Aorta (tissue), 5 donors: ENCODE measurements at places on chromosomes 1 and 21. TPM values are rescaled to one million over a fixed set of nuclear protein-coding genes. Genes with fewer than 3 reads are reported as not detected.

DNA sequence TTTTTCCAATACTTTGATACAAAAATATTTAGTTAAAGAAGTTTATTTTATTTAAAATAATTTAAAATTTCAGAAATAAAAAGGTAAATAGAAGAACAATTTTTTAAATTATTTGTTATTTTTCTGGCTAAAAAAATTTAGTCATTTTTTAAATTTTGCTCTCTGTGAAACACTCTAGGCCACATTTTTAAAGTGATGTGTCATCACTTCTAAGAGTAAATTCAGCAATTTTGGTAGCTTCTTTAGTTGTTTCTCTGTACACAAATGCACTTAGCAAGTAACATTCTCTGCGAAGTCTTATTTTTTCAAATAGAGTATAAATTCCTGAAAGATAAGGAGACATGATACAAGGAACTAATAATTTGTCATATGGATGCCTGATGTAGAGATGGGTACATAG lies 760.0 kb upstream of the PRMT6 start:
- no peak for DNase-seq
- H3K27ac ChIP-seq = no peak overlapping the region
- H3K4me1 ChIP-seq = no peaks in the 10 kb centered on the region
- H3K4me3 ChIP-seq = no peak overlapping the region
- H3K36me3 ChIP-seq = no peaks in the 10 kb centered on the region

DNA sequence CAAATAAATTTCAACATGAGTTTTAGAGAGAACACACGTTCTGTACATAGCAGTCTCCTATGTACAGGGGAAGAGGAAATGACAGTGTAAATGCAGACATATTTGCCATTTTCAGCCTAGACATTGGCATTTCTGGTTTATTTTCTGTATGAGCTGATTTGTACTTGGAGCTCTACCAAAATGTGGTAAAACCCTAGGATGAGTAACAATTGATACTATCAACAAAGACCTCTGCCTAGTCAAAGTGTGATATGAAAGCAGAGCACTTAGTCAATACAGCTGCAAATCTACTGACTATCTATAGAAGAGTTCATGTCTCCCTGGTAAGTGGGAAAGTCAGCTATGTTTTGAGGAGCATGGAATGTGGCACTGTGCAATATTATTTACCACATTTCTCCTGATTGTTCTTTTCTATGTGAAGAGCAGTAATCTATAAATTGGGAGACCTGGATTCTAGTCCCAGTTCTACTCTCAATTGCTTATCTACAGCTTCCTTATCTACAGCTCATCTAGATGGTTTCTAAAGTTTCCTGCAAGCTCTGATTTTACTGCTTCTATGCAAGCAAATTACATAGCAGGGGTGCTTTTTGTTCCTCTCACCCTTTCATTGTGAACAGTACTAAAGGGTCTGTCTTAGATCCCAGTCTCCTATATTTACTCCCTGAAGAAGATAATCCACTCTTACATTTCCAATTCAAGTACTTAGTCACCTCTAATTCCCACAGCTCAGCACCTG lies 334.2 kb downstream of the NTNG1 start:
- no peak overlapping the region for H3K27ac ChIP-seq
- no peak for DNase-seq

DNA sequence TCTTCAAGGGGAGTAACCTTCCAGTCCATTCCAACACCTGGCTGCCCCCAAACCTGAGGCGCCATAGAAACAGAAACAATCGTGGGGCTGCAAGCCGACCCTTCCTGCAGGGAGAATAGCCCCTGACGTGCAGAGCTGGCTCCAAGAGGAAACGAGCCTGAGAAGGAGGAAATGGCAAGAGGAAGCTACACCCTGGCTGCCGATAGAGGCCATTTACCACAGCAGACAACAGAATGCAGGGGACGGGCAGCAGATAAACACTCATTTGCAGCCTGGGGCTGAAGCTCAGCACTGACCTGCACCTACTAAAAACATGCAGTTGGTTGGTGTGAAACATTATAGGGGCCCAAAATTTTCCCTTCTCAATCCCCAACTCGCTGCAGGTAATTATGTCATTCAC lies 8.7 kb upstream of the TDRD10 start:
- H3K27me3 ChIP-seq = no peaks in the 10 kb centered on the region
- DNase-seq = no peak
- no peak overlapping the region for H3K4me3 ChIP-seq
- no peaks in the 10 kb centered on the region for H3K36me3 ChIP-seq
- no peaks in the 10 kb centered on the region for H3K4me1 ChIP-seq

- no peaks in the 10 kb centered on the region for H3K27me3 ChIP-seq
- no peak overlapping the region for H3K27ac ChIP-seq
- no peaks in the 10 kb centered on the region for H3K36me3 ChIP-seq
- no peak overlapping the region for H3K4me3 ChIP-seq
- no peaks in the 10 kb centered on the region for H3K4me1 ChIP-seq
Measured at GRCh38 chr1:76209238-76209637, 134.7 kb downstream of the ST6GALNAC3 start.

GRCh38 chr1:226983247-226983991 lies 43.3 kb downstream of the COQ8A start:
- H3K27ac ChIP-seq = no peak overlapping the region
- no peak overlapping the region for H3K4me3 ChIP-seq
- peaks cover 2% of the 10 kb centered on the region for H3K36me3 ChIP-seq
- no peaks in the 10 kb centered on the region for H3K4me1 ChIP-seq
- H3K27me3 ChIP-seq = no peaks in the 10 kb centered on the region

DNA sequence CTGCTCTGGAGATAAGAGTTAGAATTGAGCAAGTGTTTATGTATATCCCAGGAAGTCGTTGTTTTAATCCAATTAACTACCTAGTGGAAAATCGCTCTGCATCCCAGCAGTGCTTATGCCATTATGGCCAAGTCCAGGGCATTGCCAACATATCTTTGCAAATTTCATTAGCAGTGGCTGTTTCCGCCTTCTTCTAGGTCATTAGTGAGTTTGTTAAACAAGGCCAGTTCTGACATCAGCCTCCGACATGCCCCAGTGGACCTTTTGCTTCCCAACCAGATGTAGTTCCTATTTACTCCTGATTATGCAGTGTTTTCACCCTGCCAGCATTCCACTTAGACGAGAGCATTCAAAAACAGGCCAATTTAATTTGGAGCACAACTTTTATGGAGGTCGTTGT lies 106.8 kb upstream of the FAM78B start:
- DNase-seq = no peak
- no peaks in the 10 kb centered on the region for H3K36me3 ChIP-seq
- no peak overlapping the region for H3K4me3 ChIP-seq
- H3K27me3 ChIP-seq = no peaks in the 10 kb centered on the region
- no peaks in the 10 kb centered on the region for H3K4me1 ChIP-seq

DNA sequence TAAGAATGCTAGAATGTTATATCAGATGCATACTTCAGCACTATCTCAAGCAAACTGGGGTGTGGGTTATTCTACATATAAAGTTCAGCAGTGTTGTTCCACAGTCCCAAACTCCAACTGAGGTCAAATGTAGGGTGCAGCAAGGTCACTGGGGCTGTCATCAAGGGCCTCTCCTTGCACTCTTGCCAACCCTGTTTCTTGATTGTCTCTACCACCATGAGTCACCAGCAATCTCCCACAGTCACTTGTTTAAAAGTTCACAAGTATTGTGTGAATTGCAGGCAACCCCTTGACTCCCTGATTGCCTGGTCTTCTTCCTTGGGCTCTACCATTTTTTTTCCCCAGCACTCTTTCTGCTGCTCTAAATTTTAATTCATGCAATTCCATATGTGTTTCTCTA lies 10.6 kb downstream of the METTL18 start:
- no peak overlapping the region for H3K27ac ChIP-seq
- H3K4me3 ChIP-seq = no peak overlapping the region
- DNase-seq = no peak
- H3K27me3 ChIP-seq = no peaks in the 10 kb centered on the region

DNA sequence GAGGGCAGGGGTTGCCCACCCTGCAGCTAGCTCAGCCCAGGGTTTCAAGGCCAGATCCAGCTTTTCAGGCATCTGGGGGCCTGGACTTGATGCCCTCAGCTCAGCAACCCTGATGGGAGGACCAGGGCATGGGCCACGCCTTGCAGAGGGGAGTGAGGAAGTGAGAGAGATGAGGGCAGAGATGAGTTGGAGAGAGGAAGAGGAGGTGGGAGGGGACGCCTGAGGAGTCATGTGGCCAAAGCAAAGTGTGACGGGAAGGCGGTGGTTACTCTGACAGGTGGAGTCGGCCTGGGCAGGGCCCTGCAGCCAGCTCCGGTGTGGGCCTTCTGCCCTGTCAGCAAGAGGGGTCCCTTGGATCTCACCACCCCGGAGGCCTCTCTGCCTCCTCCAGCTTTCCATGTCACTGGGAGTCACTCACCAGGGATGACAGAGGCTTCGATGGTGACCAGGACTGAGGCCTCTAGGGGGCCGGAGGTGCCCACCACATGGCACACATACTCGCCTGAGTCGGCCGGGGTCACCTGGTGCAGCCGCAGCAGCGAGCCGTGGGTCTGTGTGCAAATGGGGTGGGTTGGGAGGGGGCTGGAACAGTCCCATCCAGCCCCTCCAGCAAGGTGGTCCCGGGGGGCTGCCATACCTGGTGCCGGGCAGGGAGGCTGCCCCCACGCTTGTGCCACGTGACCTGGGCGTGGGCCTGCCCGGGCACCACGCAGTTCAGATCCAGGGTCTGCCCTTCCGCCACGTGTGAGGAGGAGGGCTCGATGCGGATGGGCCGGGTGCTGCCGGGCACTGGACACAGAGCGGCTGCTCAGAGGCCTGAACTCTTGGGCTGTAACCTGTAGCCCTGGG lies 40.4 kb downstream of the LDLRAD2 start:
- H3K4me3 ChIP-seq = no peak overlapping the region
- DNase-seq = no peak
- H3K36me3 ChIP-seq = peaks cover 39% of the 10 kb centered on the region
- H3K27me3 ChIP-seq = no peaks in the 10 kb centered on the region
- no peaks in the 10 kb centered on the region for H3K4me1 ChIP-seq

DNA sequence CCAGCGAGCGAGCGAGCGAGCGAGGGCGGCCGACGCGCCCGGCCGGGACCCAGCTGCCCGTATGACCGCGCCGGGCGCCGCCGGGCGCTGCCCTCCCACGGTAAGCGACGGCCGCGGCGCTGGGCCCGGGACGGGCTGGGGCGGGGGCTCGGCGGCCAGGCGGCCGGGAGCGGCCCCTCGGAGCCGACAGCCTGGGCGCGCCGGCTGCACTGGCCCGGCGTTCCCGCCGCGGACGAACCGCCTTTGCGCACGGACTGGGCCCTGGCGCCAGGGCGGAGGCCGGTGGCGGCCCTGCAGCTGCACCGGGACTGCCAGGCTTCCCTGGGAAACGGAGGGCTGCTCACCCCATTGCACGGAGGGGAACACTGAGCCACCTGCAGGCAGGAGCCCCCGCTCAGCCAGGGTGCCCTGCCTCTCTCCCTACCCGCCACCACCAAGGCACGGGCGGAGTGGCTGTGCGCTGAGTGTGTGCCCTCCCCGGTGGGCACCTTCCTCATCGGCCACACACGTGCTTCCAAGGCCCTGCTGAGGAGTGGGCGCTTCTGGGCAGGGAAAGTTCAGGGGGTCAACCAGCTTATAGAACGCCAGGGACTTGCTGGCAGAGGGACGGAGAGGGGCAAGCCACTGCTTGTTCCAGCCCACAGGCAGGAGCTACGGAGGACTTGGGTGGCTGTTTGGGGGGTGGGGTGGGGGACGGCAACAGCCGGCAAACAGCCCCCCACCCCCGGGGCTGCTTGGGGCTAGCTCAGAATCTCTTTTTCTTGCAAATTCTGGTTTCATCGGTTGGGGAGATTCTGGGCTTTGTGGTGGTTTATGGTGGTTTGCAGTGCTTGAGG lies 532 bp downstream of the CSF1 start:
- no peaks in the 10 kb centered on the region for H3K4me1 ChIP-seq
- H3K36me3 ChIP-seq = no peaks in the 10 kb centered on the region
- no peak overlapping the region for H3K27ac ChIP-seq
- no peaks in the 10 kb centered on the region for H3K27me3 ChIP-seq
- peak overlapping the region; percentile 74 for H3K4me3 ChIP-seq

DNA sequence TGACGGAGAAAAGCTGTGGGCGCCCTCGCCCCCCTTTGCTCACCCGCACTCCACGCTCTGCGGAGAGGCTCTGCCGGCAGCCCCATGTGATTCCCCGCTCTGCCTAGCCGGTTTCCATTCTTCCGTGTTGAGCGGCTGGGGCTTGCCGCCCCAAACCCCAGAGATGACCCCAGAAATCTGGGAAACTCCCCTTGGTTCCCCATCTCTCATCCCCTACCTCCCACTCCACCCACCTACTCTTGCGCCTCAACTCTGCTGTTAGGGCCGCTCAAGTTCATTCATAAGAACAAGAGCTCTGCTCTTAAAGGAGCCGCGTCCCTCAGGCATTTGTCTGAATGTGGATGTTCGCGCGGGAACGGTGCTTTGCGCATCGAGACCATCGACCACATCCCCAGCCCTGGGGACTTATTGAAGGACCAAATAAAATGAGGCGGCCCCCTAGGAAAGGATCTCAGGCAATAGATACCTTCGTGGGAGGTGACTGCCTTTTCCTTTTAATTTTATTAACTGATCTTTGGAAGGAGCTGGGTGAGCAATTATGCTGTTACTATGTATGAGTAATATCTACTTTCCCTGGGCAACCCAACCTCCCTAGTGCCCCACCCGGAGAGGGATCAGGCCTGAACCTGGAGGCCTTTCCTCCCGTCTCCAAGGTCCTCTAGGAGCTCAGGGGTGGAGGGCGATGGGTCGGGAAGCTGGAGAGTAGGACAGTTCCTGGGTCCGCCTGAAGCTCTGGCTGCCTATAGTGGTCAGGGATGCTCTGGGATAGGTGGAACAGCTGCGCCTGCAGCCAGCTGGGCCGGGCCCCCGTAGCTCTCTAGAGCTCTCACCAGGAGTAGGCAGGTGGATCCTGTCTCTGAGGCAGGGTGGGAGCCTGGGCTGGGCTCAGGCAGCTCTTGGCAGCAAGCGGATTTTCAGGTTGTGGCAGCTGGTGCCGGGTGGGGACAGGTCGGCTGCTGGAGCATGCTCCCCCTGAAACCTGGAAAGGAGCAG lies 898 bp downstream of the MFSD2A start:
- no peaks in the 10 kb centered on the region for H3K36me3 ChIP-seq
- no peaks in the 10 kb centered on the region for H3K27me3 ChIP-seq
- H3K4me1 ChIP-seq = no peaks in the 10 kb centered on the region
- no peak overlapping the region for H3K27ac ChIP-seq
- no peak for DNase-seq
- peak overlapping the region; percentile 23 for H3K4me3 ChIP-seq

GRCh38 chr1:237358555-237358954 lies 316.6 kb downstream of the RYR2 start:
- no peak overlapping the region for H3K27ac ChIP-seq
- no peaks in the 10 kb centered on the region for H3K36me3 ChIP-seq
- no peaks in the 10 kb centered on the region for H3K27me3 ChIP-seq
- no peak overlapping the region for H3K4me3 ChIP-seq
- DNase-seq = no peak

- DNase-seq = no peak
- no peak overlapping the region for H3K4me3 ChIP-seq
- no peaks in the 10 kb centered on the region for H3K36me3 ChIP-seq
- no peak overlapping the region for H3K27ac ChIP-seq
Measured at GRCh38 chr1:47650205-47650604, 212.4 kb downstream of the FOXD2 start.

DNA sequence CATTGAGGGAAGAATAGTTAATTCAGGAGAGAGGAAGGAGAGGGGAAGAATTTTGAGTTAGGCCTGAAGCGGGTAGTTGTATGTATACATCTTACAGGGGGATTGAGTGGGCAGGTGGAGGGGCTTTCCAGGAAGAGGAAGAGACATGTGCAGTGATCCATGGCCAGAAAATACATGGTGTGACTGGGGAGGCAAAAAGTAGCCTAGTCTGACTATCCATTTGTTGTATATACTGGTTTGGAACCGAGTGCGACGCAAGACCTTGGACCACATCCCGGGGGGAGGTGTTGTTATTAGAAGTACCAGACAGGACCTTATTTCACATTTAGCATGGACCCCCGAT lies 158.3 kb downstream of the SDCCAG8 start:
- H3K27me3 ChIP-seq = no peaks in the 10 kb centered on the region
- H3K4me3 ChIP-seq = no peak overlapping the region
- no peaks in the 10 kb centered on the region for H3K4me1 ChIP-seq

PADI2 gene
- polyA plus RNA-seq = 0.87 TPM
